ENCODE measurements at places on chromosomes 3 and 15.
A peak's percentile ranks its signal among the peaks of the same experiment; 100 is the strongest.

DNA sequence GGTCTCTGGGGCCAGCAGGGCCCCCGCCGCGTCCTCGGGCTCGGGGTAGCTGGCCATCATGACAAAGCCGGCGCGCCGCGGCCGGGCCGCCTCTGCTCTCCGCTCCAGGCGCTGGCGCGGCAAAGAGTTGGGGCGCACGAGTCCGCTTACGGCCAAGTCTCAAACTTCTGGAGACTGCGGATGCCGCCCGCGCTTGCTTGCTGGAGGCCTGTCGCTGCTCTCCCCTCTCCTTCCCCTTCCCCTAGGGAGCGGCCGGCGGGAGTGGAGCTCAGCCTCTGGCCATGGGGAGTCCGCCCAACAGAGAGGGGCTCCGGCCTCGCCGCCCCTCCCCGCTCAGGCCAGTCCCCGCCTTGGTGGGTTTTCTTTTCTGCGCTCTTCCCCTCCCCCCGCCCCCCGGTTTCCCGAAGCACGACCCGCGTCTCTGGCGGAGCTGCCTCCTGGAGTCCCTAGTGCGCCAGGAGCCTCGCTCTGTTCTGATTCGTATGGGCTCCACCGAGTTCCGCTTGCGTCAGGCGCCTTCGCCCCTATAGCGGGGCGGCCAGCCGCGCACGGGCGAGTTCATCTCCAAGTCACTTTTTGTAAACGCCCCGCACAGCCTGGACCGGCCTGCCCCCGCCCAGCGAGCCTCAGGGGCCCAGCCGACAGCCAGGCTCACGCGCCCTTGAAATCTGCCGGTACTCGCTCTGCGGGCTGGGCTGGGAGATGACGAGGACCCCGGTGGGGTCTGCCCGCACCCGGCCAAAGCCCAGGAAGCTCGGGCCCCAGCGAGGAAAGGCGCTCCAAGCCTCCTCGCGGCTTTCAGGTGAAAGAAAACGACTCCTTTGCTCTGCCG, at the start of the genes FOXL2 and FOXL2NB:
Gene FOXL2, minus strand, starts transcription at position 475 of the 832 bp plus-strand sequence. Its CDS starts 415 bp downstream, at position 60.
Gene FOXL2NB, plus strand, starts transcription at position 555 of the 832 bp plus-strand sequence. Its CDS starts 148 bp downstream, at position 703.
- no peak for DNase-seq

DNA sequence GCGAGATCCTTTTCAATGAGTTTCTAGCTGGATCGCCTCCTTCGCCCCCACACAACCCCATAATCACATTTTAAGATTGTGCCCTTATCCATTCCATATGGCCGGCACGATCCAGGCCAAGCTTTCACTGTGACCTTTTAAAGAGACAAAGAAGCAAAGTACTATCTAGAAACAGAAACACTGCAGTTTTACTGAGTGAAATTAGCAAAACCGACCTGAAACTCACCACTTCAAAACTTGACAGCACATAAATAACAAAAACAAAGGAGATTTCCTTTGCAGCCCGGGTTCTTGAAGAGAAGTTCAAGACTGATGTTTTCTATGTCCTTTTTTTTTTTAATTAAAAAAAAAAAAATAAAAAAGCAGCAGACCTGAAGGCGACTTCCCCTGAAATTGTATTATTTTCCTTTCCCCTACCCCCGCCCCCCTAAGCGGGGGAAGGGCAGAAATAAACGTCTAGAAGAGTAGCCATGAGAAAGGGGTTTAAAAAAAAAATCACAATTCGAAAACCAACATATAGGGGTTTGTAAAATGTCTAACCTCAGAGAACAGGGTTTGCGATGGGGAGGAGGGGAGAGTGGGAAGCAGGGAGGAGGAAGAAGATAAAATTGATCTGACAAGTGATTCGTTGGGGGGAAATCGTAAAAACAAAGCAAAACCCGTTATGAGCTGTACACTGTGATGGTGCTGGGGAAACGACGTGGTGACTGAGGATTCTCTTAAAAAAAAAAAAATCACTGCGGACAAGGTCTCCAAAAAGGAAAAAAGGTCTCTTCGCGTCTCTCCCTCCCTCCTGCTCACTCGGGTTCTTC, 1.5 kb downstream of the SATB1 start:
- DNase-seq, result no peak

- DNase-seq, result no peak
These were observed 109.6 kb upstream of the ABI3BP start for GRCh38 chr3:101102678-101103296.

DNA sequence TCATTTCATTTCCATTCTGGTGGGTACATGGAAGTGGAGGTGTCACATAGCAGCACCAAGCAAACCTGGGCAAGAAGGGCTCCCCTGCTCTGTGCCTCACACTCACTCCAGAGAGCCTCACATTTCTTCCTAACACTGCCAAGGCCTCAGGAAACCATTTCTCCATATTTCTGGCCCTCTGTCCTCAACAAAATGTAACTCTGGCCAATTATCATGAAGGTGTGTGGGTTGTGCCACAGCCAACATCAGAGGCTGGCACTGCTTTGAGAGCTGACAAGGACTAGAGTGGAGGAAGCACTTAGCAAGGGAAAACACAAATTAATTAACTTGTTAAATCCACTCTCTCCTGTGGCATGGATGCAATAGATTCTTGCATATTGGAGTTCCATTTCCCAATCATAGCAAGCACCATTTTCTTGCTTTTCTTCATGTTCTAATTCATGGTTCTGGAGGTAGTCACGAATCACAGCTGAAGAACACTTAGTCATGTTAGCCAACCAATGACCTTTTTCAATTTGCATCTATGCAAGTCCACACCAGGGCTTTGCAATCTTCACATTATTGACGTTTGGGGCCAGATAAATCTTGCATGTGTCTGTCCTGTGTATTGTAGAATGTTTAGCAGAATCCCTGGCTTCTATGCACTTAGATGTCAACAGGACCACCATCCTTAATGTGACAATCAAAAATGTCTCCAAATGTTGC, 241.1 kb downstream of the PLCL2 start:
- DNase-seq, result no peak

DNA sequence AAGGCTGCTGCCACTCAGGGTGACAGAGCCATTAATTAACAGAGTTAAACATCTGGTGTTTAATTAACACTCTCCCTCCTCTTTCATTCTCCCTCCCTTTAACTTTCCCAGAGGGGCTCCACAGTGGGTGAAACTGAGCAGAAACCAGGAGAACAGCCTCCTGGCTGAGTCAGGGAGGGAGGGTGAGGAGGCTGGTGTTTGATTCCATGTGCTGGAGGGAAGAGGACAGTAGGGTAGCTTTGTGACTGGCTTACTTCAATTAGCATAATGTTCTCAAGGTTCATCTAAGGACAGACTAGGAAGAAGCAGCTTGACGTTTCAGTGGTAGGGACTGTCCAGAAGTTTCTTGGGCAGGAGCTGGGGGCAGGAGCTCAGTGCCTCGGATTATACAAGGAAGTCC, 62.8 kb downstream of the SEMA5B start:
- DNase-seq, result no peak

DNA sequence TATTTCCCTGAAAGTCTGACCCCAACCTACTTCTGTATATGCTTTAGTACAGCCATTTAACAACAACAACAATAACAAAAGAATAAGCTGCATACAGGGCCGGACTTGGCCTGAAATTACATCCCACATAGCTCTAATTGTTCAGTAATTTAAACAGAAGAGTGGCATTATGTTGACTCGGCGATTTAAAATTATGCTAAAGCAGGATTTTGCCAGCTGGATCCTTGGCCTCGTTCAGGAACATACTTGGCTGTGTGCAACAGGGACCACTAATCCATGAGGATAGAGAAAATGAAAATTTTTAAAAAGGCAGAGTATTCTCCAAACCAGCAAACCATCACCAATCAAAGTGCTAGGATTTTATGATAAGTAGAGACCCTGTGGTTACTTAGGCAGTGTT, 433.1 kb upstream of the RBMS3 start:
- no peak for DNase-seq

- DNase-seq, result peak; percentile 18
These were observed 16.0 kb upstream of the EID1 start for GRCh38 chr15:48861813-48862431.

GRCh38 chr15:75823860-75824613, 19.2 kb upstream of the UBE2Q2 start:
- DNase-seq, result no peak

Measured in T-cell (primary cell).